ENCODE measurements at places on chromosomes 1 and 21. TPM values are rescaled to one million over a fixed set of nuclear protein-coding genes. Genes with fewer than 3 reads are reported as not detected.

Gene BEND5
- 0.60 TPM for total RNA-seq

Gene TAL1
- under 0.01 TPM for total RNA-seq

Gene S100A5
- total RNA-seq: not detected

Gene LCE1E
- total RNA-seq: 0.42 TPM

Gene CDKN2C
- total RNA-seq: 3.1 TPM

Gene SELE
- not detected for total RNA-seq

Gene LY9
- total RNA-seq: not detected

Gene S100A3
- 1.4 TPM for total RNA-seq

Gene RNPC3
- 3.9 TPM for total RNA-seq

Gene LIN28A
- total RNA-seq: not detected

Gene TRAF3IP3
- not detected for total RNA-seq

Gene PTPN7
- not detected for total RNA-seq

Gene F5
- total RNA-seq: under 0.01 TPM

Gene TBX19
- total RNA-seq: 0.60 TPM

Gene F3
- total RNA-seq: 94.4 TPM

Gene CGN
- not detected for total RNA-seq

Gene UBQLN4
- total RNA-seq: 19.0 TPM

Gene CAMK2N1
- 8.5 TPM for total RNA-seq
